ENCODE measurements at places on chromosomes 7 and 10.

DNA sequence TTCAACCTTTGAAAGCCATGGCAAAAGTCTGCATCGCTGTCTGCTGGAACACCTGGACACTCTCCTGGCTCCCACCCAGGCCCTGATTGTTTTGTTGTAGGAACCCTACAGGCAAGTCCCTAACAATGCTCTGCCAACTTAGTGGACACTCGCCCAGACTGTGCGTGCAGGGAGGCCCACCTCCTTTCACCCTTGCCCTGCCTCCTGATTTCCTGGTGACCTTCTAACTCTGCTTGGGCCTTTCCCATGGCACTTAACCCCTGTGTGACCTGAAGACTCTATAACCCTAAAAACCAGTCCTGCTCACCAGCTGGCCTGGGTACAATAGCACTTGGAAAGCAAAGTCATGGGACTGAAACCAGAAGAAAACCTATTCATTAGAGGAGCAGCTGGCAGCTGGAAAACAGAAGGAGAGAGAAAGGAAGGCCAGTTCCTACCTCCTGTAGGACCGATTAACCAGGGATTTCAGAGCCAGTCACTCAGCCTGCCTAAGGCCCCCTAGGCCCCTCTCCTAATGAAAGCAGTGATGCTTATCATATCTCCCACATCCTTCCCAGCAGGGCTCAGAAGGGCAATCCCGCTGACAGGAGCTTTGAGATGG, 82.7 kb upstream of the KMT2E start:
- no peak for DNase-seq

GRCh38 chr10:126315494-126316177, 72.6 kb downstream of the ADAM12 start:
- peak; percentile 14 for DNase-seq

DNA sequence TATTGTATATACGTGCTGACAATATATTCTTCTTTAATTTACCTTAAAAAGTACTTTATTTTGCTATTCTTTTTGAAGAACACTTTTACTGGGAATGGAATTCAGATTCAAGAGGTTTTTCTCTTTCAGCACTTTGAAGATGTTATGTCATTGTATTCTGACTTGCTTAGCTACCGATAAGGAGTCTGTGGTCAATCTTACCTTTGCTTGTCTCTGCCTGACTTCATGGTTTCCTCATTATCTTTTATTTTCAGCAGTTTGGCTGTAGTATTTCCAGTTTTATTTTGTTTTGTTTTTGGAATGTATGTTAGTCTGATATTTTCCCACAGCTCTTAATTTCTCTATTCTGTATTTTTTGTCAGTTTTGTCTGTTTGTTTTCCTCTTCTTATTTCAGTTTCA, 187.9 kb upstream of the SMIM30 start:
- DNase-seq: no peak

DNA sequence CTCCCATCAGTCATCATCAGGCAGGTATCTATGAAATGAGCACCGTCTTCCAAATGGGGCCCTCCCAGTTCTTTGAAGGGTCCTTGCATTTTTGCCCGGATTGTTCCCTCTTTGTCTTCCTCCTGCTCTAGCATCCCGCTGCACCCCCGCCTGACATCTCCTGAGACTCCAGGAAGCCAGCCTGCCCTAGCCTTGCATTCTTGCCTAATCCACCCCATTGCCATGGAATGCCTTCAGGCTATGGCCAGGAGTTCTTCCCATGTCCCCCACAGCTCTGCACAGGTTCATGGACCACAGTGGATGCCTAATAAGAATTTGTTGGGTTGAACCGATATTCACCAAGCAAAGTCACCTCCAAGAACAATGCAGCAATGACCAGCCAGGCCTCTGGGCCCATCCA, 62.1 kb downstream of the ZMIZ1 start:
- no peak for DNase-seq

DNA sequence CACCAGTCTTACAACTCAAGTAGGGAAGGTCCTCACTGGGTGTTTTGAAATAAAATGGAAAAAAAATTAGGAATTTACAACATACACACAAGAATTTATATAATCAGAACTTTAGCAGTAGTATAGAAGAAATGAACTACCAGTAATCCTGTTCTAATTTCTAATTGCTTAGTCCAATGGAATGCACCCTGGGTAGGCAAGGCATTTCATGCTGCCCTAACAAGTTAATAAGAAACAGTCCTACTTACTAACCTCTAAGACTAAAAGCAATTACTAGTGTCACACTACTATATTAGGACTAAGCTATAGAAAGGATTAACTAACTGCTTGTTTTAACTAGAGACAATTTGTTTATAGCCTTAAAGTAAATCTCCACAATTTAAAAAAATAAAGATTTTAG, 158.1 kb downstream of the BTAF1 start:
- DNase-seq: no peak

DNA sequence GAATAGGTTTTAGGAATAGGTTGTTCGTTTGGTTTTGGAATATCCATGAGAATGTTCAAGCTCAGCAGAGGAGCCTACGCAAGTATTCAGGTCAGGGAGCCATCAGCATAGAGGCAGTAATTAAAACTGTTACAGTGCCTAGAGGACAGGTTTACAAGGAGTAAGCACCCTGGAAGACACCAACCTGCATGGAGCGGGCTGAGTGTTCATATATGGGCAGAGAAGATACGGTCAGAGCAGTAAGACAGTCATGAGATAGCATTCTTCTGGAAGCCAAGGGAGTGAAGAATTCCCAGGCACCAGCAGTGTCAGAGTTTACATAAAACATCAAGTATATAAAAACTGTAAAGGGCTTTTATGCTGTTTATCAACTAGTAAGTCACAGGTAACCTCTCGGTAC, 96.5 kb downstream of the LRRC4 start:
- no peak for DNase-seq

- no peak for DNase-seq
These were observed 260.1 kb downstream of the WDR37 start for GRCh38 chr10:1316121-1316808.

- no peak for DNase-seq
These were observed 44.1 kb upstream of the PARD3 start for GRCh38 chr10:34859170-34859569.

- no peak for DNase-seq
These were observed 179.5 kb upstream of the ITGB1 start for GRCh38 chr10:33137356-33138005.

DNA sequence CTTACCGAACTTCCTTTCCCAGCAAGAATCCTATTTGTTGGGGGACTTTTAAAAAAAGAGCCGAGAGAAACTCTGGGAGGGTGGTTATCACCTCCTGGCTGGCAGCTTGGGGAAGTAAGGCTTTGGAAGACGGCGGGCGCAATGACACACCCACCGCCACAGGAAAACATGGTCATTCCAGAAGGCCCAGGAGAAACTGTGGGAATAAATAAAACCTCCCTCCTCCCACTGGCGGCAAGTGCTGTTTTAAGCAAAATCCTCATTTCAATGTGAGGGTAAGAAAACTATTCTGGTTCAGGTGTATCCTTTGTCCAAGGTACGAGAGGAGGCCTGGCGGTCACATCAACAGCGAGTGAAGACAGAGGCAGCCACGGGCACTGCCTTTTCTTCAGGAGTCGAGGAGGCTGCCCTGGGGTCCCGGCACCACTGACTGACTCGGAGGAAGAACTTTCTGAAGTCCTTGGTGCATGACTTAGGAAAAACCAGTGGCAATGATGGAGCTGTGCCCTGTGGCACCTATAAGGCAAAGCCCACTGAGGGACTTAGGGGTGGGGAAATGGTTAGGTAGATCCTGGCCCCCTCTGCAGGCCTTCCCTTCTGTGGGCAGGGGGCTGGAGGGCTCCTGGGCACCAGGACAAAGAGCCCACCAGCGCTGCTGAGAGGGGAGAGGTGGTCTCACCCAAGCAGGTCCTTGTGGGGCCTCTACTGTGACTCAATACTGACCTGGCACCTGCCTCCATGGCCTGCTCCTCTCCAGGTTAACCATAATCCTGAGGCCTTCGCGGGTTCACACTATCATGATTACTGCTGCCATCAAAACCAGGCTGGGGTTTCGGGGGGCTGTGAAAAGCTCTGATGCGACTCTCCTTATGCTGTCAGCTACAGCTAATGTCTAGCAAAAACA, 21.4 kb downstream of the DNAJB12 start:
- DNase-seq: no peak

- DNase-seq: no peak
These were observed 68.4 kb upstream of the TMEM229A start for GRCh38 chr7:124101173-124101768.

Data from HFF-Myc (cell line).